ENCODE measurements at places on chromosomes 2 and 18.

DNA sequence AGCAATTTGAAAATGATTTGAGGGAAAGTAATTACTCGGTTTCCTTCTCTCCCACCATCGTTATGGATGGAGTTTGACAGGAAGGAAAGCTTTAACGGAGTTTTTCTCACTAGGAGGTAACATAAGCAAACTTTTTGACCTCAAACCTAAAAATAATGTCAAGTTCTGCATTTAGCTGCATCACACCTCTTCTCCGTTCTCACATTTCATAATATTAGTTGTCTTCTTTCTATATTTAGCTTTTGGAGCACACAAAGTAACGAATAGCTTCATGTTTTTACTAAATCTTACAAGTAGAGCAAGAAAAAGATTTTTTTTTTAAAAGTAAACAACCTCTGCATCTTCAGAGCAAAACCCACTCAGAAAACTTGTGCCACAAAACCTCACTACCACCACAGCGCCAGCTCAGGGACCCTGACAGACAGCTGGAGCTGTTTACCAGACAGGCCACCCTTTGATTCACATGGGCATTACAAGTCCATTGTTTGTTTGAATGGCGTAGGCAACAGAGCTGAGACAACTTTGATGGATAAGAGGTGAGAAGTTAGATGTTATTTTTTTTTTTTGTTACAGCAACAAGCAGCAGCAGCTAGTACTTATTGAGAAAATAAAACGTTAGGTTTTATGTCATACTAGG, 21.9 kb upstream of the ICOS start:
- DNase-seq, result no peak

DNA sequence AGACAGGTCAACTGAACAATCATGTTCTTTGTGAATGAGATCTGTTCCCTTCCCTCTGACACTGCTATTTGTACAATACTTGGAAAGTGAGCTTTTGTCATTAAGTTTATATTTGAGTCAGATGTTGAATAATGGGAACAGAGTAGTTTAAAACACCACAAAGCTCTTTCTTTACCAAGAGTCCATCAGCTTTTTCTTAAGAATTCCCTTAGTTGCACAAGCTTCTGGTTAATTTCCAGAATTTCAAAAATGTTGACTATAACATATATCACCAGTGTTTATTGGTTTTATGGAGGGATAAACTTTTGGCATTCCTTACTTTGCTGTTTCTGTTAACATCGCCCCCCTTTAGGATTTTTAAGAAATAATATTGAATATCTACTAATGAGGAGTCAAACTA, 403.7 kb downstream of the CCDC85A start:
- DNase-seq, result no peak

- DNase-seq, result no peak
These were observed 356.1 kb upstream of the ETAA1 start for GRCh38 chr2:67041051-67041450.

DNA sequence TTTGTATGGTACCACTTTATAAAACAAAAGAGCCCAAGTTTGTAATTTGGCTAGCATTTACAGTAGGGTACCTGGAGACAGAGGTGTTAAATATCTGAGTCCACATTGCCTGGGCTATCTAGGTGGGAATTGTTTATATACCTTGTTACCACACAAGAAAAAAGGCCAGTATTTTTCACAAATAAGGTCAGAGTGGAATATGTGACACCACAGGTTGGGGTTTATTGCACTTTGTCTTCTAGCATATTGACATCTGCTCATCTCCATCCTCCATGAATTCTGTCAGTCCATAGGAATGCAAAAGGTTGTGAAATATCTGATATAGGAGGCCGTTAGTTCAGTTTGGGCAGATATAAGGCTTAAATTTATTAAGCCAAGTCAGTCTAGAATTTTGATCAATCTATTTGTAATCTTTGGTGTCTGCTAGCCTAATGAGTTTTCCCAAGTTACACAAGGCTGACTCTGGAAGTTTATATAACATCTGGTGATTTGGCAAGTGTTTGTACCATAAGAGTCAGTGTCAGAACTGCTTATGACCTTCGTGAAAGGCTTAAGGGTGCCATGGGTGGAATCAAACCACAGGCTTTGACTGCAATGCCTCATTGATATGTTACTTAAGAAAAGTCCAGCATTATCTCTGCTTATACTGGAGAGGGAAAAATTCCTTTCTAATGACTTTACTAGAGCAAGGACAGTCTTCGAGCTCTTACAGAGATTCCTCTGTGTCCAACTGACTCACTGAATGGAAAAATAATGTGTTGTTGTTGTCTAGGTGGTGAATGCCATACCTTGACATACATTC, 11.3 kb upstream of the DPP4 start:
- DNase-seq, result no peak
